Esophagus squamous epithelium (tissue), 5 donors: ENCODE measurements at places on chromosomes 13 and 19. TPM values are rescaled to one million over a fixed set of nuclear protein-coding genes. Genes with fewer than 3 reads are reported as not detected.

RFC3 gene
- 11.3 TPM for total RNA-seq

RNF225 gene
- 30.5 TPM for total RNA-seq

GFY gene
- total RNA-seq: not detected

PSENEN gene
- 31.0 TPM for total RNA-seq

STK24 gene
- total RNA-seq: 119 TPM

ZNF154 gene
- total RNA-seq: 0.15 TPM

ZNF497 gene
- 1.5 TPM for total RNA-seq

NOVA2 gene
- total RNA-seq: 0.40 TPM

NALCN gene
- 0.57 TPM for total RNA-seq

GZMM gene
- total RNA-seq: 0.57 TPM

GRCh38 chr19:41928221-41928683, at the start of gene ERFL:
TSS of gene ERFL (minus strand) at chr19:41928449. CDS start at chr19:41912919, 15,530 bp downstream.
- no peak for DNase-seq

- DNase-seq: no peak
Observed at GRCh38 chr19:5607318-5608275, 15.0 kb downstream of the SAFB2 start.

DNA sequence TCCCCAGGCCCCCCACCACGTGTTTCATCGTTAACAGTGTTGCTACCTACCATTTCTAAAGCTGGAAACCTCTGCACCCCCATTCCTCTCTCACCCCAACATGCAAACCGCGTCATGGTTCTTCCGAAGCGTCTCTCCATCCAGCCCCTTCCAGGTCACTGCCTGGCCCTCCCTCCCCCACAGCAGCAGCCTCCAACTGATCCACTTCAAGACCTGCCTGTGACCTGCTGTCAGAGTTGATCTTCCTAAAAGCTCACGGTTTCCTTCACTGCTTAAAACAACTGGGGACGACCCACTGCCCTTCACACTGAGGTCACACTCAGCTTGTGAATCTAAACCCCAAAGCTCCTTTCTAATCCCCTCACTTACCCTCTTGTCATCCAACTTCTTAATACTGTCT, 47.7 kb downstream of the STK24 start:
- DNase-seq: no peak

DNA sequence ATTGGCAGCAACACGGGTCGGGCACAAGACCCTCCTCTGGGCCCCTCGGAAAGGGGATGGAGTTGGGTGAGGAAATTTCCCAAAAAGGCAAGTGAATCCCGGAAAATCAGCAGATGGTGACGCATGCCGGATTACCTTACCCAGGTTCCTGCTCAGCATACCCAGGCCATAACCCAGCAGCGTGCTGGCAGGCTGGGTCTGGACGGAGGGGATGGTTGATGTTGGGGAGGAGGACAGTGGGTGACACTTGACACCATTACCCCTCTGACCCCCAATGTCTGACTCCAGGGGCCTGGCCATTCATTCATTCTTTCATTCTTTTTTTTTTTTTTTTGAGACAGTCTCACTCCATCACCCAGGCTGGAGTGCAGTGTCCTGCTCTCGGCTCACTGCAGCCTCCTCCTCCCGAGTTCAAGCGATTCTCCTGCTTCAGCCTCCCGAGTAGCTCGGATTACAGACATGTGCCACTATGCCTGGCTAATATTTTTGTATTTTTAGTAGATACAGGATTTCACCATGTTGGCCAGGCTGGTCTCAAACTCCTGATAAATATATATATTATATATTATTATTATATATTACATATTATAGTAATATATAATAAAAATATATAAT, 799 bp downstream of the PVR start:
- no peak for DNase-seq

DNA sequence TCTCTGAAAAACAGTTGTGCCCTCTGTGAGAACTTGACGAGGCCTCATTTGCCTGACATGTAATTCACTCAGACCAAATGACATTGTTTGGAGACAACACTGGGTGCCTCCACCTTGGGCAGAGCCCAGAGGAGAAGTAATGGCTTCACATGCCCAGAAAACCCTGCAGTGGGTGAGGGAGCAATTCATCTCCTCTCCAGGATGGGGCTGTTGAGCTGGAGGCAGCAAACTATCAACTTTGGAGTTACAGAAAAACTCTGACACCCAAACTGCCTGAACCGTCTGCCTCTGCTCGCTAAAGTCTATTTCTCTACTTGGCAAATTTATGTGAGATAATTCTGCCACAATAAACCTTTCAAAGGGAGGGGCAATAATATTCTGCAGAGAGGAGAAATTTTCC, 146.9 kb downstream of the DCLK1 start:
- DNase-seq: no peak

DNA sequence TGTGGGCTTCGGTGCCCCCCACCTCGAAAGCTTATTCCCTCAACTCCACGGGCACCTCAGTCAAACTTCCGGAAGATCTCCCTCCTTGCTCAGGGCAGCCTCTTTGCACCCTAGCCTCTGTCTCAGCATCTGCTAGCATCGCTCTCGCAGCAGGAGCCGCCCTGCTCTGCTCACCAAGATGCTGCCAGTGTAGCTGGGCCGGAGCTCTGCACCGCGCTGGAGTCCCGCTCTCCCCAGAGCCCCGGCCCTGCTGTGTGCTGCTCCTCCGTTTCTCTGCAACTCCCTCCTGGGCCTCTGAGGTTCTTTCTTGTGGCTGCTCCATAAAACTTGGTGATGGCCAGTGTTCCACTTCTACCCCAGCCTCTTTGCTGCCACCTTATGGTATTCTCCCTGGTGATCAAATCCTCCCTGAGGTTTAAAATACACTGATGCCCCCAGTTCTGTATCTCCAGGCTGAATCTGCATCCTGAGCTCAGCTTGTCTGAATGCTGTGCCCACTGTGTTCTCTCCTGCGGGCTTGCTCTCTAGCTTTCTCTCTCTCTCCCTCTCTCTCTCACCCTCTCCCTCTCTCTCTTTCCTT, 198.0 kb downstream of the UQCRFS1 start:
- DNase-seq: no peak

DNA sequence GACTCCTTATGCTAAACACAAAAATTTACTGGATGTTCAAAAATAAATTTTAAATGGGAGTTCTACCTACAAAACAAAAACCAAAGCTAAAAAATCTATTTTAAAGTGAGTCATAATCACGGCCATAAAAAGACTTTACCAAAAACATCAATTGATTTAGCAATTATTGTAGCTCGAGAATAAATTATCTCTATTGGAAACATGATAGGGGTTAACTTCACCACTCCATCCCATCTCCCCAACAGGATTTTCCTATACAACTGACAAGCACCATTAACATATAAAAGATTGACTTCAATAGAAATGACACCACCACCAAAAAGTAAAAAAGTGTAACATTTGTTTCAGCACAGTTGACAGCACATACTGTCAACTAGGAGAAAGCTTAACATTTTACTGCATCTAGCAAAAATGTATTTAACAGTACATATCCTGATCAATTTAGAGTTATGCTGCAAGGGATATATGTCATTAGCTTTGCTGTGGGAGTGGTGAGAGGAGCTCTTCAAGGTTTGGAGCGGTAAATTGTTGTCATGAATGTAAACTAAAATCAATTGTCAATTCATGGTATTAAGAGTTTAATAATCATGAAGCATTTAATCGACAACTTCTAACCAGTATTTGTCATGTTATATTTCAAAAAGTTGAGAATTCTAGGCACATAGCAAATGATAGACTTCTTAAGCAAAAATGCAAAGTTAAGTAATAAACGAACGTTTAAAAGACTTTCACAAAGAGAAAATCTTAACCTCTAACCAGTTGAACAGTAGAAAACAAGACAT, 3.8 kb downstream of the UBL3 start:
- DNase-seq: no peak

GRCh38 chr13:50916701-50917184, 7.2 kb downstream of the RNASEH2B start:
- DNase-seq: no peak

- DNase-seq: no peak
Observed at GRCh38 chr19:8466018-8466417, 21.2 kb downstream of the HNRNPM start.

DNA sequence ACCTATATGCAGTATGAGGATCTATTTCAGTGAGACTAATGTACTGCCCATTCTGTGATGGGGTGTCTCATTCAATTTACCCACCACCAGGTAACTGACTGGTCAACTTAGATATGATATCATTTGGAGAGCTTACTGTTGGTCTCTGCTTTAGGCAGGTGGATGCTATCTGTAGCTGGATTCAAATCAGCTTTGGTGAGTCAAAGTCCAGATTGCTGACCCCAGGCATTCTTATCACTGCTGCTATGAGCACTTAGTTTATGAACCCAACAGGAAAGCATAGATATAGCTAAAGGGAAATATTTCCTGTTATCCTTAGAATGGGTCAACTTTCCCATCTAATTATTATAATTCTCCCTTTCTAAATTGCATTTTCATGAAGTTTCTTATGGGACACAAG, 1295.2 kb upstream of the SPRY2 start:
- no peak for DNase-seq

DNA sequence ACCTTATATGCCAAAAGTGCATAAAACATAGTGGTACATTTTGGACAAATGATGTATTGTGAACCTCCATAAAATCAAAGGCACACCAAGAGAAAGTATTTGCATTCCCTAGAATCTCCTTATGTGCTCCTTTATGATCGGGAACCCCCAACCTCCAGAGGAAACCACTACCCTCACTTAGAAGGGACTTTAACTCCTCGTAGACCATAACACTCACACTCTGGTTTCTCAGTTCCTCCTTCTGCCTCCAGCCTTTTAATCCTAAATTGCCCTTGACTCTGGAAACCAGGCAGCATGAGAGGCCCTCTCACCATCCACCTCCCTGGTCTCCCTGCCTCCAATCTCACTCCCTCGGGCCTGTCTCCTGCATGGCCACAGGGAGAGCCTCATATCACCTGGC, 9.8 kb upstream of the KCNN4 start:
- no peak for DNase-seq

GRCh38 chr13:96963786-96964475, 30.3 kb downstream of the OXGR1 start:
- DNase-seq: no peak

DNA sequence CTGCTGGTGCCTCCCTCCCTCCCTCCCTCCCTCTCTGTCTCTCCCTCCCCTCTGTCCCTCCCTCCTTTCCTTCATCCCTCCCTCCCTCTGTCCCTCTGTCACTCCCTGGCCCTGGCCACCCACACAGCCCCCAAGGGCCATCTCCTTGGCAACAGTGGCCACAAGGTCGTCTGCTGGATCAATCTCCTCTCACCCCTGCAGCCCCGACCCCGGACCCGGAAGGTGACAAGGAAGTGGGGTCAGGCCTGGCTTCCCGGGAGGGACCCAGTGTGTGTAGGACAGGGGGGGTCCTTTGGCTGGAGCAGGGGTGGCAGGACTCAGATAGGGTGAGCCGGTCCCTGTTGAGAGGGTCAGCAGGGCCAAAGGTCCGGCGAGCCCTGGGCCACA, 21.9 kb upstream of the TCF3 start:
- DNase-seq: no peak

GRCh38 chr13:104759069-104759468, 1692.9 kb upstream of the SLC10A2 start:
- no peak for DNase-seq

- DNase-seq: no peak
Observed at GRCh38 chr19:27392027-27392632, 1820.8 kb downstream of the UQCRFS1 start.

- DNase-seq: no peak
Observed at GRCh38 chr13:66845393-66845792, 384.7 kb downstream of the PCDH9 start.

DNA sequence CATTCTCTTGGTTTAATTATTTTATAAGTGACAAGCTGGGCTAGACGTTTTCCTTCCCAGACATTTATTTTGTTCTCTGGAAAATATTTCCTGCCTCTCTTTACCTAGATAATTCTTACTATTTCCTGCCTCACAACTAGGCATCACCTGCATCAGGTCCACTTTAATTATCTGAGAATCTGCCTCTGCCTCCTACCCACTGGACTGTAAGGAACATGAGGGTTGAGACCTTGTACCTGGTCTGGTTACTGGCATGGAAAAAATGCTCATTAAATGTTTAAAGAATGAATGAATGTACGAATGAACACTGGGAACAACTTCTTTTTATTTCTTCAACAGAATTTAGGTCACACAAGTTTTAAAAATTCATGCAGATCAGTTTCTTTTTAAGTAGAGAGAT, 13.4 kb upstream of the METTL21C start:
- no peak for DNase-seq

DNA sequence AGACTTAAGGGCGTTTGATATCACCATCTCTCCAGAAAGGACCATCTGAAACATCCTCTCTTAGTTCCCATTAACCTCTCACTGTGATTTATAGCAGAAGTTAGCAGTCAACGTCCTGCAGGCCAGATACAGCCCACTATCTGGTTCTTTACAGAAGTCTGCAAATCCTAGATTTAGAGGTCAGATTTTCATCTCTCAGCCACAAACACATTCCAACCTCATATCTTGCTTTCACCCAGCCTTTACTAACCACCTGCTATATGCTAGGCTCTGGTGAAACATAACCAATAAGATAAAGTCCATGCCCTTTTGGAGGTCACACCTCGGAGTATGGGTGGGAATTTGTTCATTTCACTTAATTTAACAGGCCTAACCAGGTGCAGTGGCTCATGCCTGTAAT, 76.8 kb upstream of the CACNA1A start:
- no peak for DNase-seq

- DNase-seq: no peak
Observed at GRCh38 chr13:89806594-89806993, 1540.9 kb upstream of the MIR17HG start.

DNA sequence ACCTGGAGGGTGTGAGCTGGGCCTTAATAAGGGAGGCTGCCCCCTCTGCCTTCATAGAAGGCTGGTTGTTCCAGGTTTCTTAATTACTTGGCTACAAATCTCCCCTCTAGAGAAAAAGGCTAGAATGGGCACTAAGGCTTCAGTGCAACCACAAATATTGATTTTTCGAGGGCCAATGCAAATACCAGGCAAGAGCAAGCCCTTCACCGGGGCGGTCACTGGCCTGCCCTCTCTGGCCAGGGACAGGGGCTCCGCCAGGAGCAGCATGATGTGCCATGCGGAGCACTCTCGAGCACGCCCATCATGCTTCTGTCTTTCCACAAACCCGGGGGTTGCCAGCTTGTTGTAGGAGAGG, 127.8 kb upstream of the SPACA7 start:
- DNase-seq: no peak

- DNase-seq: no peak
Observed at GRCh38 chr13:89361909-89362308, 1690.7 kb downstream of the SLITRK5 start.

GRCh38 chr13:87675851-87676250, 4.7 kb downstream of the SLITRK5 start:
- no peak for DNase-seq
